GM13976 (cell line): ENCODE measurements at places on chromosomes 3 and 15.

- no peak for DNase-seq
These were observed 7.9 kb upstream of the SYNM start for GRCh38 chr15:99096894-99097426.

GRCh38 chr3:194682694-194683310, 2.9 kb upstream of the FAM43A start:
- DNase-seq, result peak; percentile 81

- no peak for DNase-seq
These were observed 78.1 kb downstream of the LRRFIP2 start for GRCh38 chr3:37096288-37096687.

DNA sequence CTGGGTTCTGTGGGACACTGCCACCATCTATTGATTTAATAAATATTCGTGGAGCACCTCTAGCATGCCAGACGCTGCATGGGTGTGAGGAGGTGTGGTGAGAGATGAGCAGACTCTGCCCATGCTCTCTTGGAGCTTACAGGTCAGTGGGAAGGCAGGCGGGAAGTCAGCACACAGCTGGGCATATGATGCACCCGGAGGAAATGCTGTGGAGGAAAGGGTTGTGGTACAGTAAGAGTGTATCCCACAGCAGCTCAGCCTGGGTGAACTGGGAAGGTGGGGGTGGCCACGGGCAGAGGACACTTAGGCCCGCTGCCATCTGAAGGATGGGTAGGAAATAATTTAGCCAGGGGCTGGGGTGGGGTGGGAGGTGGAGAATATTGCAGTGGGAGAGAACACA, 392.1 kb downstream of the CACNA2D3 start:
- no peak for DNase-seq

- DNase-seq, result no peak
These were observed 625.8 kb upstream of the BCHE start for GRCh38 chr3:166462891-166463470.

- DNase-seq, result no peak
These were observed 260.3 kb downstream of the ERC2 start for GRCh38 chr3:56207922-56208321.

GRCh38 chr15:78369161-78369560, 29.0 kb downstream of the CRABP1 start:
- DNase-seq, result no peak

- no peak for DNase-seq
These were observed 269.4 kb downstream of the GBE1 start for GRCh38 chr3:81492040-81492439.

- no peak for DNase-seq
These were observed 740.5 kb downstream of the ROBO2 start for GRCh38 chr3:77780278-77780996.

DNA sequence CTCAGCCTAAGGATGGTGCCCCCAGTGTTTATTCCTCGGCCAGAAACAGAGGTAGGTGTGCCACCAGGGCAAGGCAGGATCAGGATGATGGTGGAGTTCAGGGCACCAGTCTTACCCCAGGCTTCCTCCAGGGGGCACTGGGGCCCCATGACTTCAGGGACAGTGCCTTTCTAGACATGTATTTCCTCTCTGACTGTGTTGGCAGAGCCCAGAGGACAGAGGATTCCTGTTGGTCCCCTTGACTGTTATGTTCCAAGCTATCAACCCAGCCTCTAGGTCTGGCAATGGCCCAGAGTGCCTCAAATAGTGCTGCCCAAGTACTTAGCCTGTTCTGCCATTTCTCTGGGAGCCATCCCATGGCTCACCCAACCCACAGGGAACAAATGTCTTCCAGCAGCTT, 2.8 kb downstream of the HEMK1 start:
- peak; percentile 80 for DNase-seq

GRCh38 chr3:195755791-195756676, 35.3 kb downstream of the MUC20 start:
- DNase-seq, result no peak

- no peak for DNase-seq
These were observed 8.0 kb downstream of the NISCH start for GRCh38 chr3:52463416-52463815.

DNA sequence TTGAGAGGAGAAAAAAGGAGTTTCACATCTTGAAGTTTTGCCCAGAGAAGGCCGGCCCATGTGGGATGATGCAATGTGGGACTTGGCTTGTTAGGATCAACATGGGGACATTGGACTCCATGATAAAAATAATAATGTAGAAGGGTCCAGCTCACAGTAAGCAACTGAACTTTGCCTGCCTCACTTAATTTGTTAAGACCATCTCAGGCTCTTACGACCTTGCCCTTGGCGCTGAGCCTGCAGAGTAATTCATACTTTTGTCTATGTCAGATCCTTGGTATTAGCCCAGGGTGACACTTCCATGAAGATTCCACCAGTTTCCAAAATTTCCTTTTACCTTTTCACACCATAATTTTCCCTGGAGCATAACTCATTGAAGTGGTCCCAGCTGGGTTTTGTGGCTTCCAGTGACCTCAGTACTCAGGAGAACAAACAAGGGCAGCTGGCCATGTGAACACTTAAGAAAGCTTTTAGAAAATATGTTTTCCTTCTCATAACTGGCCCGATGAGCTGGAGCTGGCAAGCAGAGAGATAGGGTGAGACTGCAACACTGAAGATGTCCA, 315.4 kb upstream of the RASGRP1 start:
- DNase-seq, result no peak

GRCh38 chr3:23824699-23825444, 19.1 kb downstream of the UBE2E1 start:
- DNase-seq, result no peak

DNA sequence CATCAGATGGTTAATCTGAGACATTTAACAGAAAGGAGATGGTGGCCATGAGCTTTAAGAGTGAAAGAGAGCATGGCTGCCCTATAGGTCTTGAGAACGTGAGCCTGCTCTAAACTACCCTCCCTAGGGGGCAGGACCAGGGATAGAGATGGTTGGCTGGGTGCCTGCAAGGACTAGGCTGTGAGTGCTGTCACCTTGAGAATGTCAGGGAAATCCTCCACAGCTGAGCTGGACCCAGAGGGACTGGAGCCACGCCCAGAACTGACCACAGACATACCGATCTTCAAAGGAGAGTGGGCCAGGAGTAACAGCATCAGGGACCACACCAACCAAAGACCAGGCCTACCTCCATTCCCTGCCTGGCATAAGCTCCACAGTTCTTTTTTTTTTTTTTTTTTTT, 53.6 kb upstream of the UBE2E1 start:
- no peak for DNase-seq

GRCh38 chr15:33031324-33031821, 163.1 kb downstream of the FMN1 start:
- DNase-seq, result no peak

DNA sequence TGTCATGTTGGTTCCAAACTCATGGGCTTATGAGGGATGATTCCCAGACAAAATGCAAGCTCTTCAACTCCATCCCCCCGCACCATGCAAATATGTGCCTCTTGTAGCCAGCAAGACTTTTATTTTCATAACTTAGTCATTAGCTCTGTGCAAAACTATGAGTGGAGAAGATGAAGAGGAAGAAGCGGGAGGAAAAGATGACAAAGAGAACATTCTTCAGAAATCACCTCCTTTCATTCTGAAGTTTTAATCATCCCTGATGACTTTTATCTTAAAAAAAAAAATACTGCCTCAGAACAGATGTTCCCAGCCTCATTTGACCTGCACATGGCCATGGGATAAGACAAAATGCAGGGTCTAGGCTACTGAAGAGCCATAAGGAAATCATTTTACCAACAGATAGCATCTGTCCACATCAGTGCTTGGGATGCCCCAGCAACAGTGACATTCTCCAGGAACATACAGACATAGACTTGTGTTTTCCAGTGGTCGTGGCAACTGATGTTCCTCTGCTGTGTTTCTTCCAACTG, 145.5 kb downstream of the WNT5A start:
- DNase-seq, result no peak

GRCh38 chr3:174812172-174812862, 46.8 kb upstream of the NAALADL2 start:
- DNase-seq, result no peak
